ENCODE measurements at places on chromosomes 2 and 18. TPM values are rescaled to one million over a fixed set of nuclear protein-coding genes. Genes with fewer than 3 reads are reported as not detected.

DNA sequence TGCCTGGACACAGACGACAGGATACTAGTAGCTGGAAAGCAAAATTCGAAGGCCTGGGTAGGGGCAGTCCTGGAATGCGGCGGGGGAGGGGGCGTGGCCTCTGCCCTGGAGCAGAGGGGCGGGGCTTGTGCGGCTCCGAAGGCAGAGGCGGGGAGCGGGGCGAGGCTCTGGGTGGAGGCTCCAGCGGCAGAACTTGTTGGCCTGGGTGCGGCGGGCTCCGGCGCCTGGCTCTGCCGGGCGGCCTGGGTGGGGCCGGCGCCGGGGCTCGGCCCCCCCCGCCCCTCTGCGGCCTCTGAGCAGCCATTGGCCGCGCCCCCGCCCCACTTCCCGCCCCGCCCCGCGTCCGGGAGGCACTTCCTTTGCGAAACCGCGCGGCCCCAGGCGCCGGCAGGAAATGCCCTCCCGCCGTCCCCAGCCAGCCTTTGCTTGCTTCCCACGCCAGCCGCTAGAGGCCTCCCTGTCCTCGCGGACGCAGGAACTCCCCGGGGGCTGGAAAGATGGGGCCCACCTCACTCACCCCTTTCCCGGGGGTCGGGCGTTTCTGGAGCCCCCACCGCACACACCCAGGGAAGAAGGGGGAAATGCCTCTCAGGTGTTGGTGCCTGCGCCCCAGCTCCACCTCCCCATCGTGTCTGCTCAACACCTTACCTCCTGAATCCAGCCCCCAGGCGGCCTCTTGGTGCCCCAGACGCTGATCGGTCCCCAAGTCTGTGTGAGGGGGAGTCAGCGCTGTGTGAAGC is 6.7 kb downstream of the CTDSP1 start:
- peak; percentile 86 for DNase-seq
- no peaks in the 10 kb centered on the region for H3K27me3 ChIP-seq
- peaks cover 51% of the 10 kb centered on the region for H3K4me1 ChIP-seq
- H3K27ac ChIP-seq, result peak overlapping the region; percentile 98
- H3K36me3 ChIP-seq, result peaks cover 41% of the 10 kb centered on the region

- H3K4me3 ChIP-seq, result no peak overlapping the region
- H3K36me3 ChIP-seq, result no peaks in the 10 kb centered on the region
- H3K27me3 ChIP-seq, result no peaks in the 10 kb centered on the region
- DNase-seq, result no peak
- H3K4me1 ChIP-seq, result peaks cover 10% of the 10 kb centered on the region
Measured at GRCh38 chr2:23433282-23433681, 48.3 kb downstream of the KLHL29 start.

GRCh38 chr2:238761868-238762267 is 86.0 kb upstream of the TWIST2 start:
- H3K36me3 ChIP-seq, result no peaks in the 10 kb centered on the region
- no peak for DNase-seq
- H3K4me1 ChIP-seq, result no peaks in the 10 kb centered on the region
- no peak overlapping the region for H3K27ac ChIP-seq
- H3K4me3 ChIP-seq, result no peak overlapping the region

FMNL2 gene
- 150 TPM for total RNA-seq

SH3BP4 gene
- 13.9 TPM for total RNA-seq
